ENCODE measurements at places on chromosomes 5 and 9. TPM values are rescaled to one million over a fixed set of nuclear protein-coding genes. Genes with fewer than 3 reads are reported as not detected.

SCGB3A2 gene
- 186 TPM for total RNA-seq

GRCh38 chr5:150559701-150560100, 51.8 kb downstream of the NDST1 start:
- DNase-seq: no peak

MEGF9 gene
- 92.9 TPM for total RNA-seq

DNA sequence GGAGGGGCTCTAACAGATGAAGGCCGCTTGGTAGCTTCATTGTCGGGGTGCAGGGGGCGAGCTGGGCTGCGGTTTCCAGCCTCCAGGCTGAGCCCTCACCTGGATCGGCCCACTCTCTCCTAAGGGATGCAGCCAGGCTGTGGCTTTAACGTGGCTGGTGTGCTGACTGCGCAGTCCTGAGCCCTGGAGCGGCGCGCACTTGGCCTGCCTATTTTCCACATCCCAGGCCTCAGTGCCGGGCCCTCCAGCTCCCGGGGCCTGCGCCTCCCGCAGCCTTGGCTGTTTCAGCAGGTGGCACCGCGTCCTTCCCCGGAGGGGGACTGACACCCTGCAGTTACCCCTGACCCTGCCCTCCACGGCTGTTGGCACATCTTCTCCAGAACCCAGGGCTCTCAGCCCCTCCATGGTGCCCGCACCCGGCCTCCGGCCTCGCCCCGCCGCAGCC, 1.4 kb downstream of the RNU6ATAC start:
- no peak for DNase-seq

DNA sequence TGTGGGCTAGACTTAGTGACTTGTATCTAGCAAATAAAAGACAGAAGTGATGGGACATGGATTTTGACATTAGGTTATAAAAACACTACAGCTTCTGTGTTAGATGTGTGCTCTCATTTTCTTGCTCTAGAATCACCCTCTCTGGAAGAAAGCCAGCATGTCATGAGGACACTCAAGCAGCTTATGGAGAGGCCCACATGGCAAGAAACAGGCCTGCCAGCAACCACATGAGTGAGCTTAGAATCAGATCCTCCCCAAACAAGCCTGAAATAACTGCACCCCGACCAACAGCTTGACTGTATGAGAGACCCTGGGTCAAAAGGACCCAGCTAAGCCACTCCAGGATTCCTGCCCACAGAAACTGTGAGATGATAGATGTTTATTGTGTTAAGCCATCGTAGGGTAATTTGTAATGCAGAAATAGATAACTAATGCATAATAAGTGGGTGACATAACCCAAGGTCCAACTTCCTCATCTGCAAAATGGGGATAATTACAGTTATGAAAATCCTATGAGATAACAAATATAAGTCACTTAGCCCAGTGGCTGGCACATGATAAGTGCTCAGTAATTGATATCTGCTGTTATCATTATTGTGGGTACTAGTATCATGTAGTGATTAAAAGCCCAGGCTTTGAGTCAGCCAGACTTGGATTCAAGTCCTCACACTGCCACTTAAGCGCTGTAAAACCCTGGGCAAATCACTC, 86.5 kb downstream of the KLHL3 start:
- no peak for DNase-seq

- DNase-seq: no peak
Observed at GRCh38 chr9:91886414-91887076, 63.5 kb downstream of the ROR2 start.

ABCA2 gene
- 44.3 TPM for total RNA-seq

DMRT2 gene
- 0.46 TPM for total RNA-seq

PAEP gene
- not detected for total RNA-seq

DNA sequence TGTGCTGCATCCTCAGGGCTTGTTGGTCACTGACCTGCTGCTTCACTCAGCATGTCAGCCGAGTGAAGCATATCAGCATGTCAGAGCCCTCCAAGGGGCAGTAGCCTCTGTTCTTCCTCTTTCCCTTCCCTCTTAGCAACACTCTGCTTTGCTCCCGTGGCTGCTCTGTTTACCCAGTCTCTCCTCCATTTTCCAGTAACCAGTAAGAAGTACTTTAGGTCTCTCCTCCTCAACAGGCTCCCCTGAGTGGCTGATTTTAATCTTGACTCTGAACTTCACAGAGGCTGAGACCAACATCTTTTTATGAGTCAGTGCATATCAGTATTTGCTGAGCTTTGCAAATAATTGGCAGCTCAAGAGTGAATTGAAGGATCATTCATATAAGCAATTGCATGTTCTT, 18.6 kb upstream of the ADRB2 start:
- no peak for DNase-seq

GRCh38 chr5:62268234-62268633, 37.8 kb upstream of the KIF2A start:
- no peak for DNase-seq

DNA sequence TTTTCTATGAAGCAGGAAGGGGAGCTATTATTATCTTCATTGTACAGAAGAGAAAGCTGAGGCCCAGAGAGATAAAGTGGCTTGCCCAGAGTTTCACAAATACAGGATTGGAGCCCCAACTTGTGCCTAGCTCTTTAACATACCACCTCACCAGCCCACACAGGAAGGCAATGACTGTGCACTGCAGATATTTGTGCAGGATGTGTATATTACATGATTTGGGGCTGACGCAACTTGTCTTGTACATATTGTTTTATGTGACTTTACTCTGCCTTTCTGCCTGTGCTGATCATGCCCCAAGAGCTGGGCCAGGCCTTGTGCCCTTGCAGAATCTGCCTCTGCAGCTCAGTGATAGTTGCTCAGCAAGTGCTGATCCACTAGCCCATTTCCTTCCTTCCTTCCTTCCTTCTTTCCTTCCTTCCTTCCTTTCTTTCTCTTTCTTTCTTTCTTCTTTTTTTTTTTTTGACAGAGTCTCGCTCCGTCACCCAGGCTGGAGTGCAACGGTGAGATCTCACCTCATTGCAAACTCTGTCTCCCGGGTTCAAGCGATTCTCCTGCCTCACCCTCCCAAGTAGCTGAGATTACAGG, 106.6 kb upstream of the TBCA start:
- DNase-seq: no peak

- DNase-seq: no peak
Observed at GRCh38 chr5:65625743-65626142, 916 bp downstream of the SHLD3 start.

GRCh38 chr5:127293373-127293772, 2.8 kb downstream of the MEGF10 start:
- no peak for DNase-seq

- DNase-seq: no peak
Observed at GRCh38 chr5:113005454-113005853, 28.9 kb downstream of the DCP2 start.

ANXA2R gene
- total RNA-seq: 4.8 TPM

ALDH7A1 gene
- 26.1 TPM for total RNA-seq
